ENCODE measurements at places on chromosomes 7 and 10.
A peak's percentile ranks its signal among the peaks of the same experiment; 100 is the strongest.

DNA sequence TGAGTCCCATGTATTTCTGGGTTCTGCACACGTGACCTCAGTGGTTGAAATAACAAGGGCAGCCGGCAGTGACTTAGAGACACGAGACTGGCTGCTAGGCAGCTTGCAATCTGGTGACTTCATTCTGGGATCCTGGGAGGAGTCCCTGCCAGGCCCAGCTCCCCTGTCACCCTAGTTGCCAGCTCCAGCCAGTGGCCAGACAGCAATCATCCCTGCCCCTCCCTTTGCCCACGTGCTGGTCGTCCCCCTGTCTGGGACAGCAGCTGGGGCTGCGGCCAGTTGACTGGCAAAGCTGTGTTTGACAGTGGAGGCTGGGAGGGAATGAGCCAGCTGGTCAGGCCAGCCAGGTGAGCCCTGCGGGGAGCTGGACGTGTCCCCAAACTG lies 30.0 kb downstream of the ADGRA1 start:
- no peak for DNase-seq

GRCh38 chr10:106917452-106918055 lies 247.0 kb downstream of the SORCS1 start:
- no peak for DNase-seq

DNA sequence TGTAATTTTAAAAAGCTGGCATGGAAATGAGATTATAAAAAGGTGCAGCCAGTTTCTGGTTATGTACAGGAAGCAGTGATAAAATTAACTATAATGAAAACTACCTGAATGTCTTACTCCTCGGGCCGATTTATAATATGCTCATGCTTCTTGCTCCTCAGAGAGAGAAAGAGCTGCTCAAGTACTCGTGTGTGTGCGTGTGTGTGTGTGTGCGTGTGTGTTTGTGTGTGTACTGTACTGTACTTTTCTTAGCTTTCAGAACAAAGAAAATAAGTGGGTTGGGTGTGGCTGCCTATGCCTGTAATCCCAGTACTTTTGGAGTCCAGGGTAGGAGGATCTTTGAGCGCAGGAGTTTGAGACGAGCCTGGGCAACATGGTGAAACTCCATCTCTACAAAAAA lies 96.6 kb upstream of the NMT2 start:
- no peak for DNase-seq

DNA sequence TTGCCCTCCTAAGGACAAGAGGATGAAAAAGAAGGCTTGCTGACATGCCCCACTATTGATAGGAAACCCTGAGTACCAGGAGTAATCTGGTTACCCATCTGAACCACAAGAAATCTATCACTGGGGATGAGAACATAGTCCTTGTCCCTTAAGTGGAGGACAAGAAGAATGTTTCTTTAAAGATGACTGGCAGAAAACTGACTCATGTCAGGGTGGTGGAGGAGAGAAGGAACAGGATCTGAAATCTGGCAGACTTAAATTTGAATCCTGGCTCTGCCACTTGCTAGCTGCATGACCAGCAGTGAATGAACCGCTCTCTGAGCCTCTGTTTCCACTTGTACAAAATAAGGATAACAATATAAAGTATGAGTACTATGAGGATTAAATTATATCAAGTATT lies 38.9 kb upstream of the XPNPEP1 start:
- DNase-seq: no peak

DNA sequence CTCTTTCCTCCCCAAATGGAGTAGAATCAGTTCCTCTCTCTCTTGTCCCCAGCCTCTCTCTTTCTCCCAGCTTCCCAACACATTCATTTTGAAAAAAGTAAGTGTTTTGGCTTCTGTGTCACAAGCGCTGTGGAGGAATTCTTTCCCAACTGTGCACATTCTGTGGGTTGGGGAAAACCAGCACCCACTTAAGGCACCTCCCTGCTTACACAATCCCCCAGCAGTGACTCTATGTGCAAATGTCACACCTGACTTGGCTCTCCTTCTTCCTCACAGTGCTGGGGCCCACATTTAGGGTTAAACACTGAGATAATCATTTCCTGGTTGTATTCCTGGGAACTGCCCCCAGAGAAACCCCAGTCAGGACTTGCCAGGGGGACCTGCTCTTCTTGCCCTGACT lies 358.1 kb upstream of the ZNF32 start:
- no peak for DNase-seq

DNA sequence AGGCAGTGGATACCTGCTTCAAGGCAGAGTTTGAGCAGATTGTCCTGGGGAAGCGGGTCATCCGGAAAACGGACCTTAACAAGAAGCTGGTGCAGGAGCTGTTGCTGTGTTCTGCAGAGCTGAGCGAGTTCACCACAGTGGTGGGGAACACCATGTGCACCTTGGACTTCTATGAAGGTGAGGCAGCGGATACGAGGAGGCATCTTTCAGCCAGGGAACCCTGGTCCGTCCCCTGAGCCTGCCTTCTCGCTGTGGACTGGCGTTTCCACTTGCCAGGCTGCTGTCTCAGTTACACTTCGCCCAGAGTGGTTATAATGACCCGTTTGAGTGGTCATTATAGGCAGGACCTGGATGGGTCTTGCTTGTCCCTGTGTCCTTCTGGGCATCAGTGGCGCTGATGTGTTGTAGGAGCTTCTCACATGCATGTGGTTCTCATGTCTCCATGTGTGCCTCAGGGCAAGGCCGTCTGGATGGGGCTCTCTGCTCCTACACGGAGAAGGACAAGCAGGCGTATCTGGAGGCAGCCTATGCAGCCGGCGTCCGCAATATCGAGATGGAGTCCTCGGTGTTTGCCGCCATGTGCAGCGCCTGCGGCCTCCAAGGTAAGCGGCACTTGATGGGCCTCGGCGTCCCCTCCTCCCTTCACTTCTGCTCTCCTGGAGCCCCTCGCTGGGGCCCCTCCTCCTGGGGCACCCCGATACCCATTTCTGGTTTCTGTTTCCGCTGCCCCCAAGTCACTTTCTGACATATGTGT lies 18.0 kb downstream of the UPP1 start:
- DNase-seq: no peak

DNA sequence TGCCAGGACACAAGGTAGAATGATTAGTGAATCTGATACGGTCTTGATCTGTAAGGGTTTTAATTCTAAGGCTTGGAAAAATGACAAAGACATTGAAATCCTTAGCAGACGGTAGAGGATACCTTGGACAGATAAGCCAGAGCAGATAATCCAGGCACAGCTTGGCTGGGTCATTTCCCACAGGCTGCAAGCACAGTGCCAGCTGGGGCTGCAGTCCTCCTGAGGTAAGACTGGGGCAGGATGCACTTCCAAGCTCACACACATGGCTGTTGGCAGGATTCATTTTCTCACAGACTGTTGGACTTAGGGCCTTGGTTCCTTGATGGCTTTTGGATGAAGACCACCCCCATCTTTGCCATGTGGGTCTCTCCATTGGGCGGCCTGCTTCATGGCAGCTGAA lies 63.2 kb upstream of the BMPER start:
- DNase-seq: no peak

DNA sequence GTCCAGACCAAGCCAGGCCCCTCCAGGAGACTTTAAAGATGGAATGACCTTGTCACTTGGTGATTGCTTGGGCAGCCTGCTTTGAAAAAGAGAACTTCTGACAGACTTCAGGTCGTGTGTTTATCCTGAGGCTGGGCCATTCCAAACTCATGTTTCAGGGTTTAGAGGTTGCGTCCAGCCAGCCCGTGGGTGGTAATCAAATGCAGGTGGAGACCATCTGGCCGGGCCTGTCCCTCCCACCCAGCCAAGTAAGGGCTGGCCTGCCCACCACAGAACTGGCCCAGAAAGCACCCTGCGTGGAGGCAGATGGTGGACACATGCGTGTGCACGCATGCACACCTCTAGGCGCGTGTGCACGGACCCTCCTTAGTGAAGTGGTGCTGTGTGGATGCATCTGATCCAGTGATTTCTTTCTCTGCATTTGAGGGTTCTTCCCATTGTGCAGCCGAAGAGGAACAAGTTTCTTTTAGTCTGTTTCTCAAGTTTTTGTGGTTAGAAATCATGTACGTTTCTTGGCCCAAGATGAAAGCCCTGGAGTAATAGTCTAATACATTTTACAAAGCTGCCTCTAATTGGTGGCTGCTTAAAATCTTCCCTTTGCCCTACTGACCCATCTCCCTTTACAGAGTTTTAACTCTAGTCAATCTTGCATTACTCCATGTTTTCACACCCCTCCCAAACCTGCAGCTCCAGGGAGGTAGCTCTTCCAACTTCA lies 43.0 kb downstream of the SUFU start:
- DNase-seq: no peak

DNA sequence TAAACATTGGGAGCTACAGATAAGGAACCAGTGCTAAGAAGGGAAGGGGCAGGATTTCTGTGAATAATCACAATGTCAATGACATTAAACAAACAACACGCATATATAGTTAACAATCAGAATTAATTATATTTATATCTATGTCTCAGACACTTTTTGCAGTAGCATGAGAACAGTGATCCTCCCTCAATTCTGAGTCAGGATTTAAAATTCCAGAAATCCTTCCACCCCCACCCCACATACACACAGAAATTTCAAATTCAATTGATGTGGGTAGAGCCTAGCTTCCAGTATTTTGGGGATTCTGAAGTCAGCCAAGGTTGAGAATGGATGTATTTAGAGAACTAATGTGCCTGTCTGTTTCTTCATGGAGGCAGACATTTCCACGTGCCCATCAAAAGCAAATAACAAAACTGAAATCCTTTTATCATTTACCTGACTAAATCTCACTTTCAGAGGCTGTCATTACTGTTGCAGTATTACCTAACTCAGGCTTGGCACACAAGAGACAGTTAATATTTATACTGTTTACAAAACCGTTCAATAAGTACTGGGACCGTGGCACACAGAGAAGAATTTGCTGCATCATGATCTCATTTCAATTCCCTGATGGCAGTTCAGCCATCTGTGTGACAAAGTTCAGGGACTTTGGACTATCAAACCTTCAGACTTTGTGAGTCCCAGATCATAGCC lies 116.6 kb upstream of the PALS2 start:
- DNase-seq: peak; percentile 68

- DNase-seq: no peak
Observed at GRCh38 chr10:48931188-48931587, 8.5 kb downstream of the LRRC18 start.

GRCh38 chr7:108044345-108044744 lies 41.4 kb upstream of the LAMB1 start:
- DNase-seq: no peak

DNA sequence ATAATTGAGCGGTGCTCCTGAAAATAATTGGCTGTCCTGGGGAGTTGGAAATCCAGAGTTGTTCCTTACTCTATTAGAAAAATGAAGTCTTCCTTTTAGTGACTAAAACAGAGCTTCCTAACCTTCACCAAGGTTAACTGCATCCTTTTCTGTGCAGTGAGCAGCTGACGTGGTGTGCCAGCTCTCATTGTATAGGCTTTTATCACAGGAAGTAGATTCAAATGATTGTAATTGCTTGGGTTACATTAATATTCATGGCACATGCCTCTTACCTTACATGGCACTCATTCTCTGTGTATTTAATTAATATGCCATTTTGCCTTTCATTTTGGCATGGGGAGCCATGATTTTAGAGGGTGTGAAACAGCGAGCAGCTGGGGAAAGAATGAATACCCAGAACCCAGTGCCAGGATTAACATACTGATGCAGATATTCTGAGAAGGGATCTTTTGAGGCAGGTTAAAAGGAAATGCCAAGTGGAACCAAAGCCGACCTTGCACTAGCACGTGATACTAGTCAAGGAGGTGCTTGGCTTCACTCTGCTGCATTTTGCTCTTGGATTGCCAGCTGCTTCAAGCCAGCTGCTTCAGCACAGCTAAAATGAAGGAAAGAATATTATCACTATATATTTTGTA lies 115.3 kb downstream of the ST7 start:
- no peak for DNase-seq

- DNase-seq: no peak
Observed at GRCh38 chr10:31760674-31761081, 168.0 kb downstream of the ARHGAP12 start.

DNA sequence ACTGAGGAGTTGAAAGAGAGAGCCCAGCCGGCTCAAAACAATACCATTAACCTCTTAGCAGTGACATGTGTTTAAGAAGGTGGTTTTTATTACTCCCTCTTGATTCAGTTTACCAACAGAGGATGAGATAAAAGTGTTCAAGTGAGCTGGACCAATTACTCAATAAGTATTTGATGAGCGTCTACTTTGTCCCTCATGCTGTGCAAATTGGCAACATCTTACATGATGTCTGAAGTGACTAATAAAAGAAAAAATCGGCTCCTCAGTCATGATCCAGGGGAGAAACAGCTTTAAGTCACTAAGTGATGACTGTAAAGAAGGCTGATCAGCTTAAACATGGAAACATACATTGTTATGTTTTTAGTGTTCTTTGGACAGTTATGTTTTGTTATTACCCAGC lies 7.8 kb downstream of the WNT16 start:
- DNase-seq: no peak

- DNase-seq: peak; percentile 57
Observed at GRCh38 chr7:81608748-81609382, 161.0 kb downstream of the HGF start.

- no peak for DNase-seq
Observed at GRCh38 chr7:7002418-7003062, 176.5 kb upstream of the CCZ1B start.
